ENCODE measurements at places on chromosomes 6 and 20.

- no peak for DNase-seq
Measured at GRCh38 chr6:42136508-42137193, 5.8 kb downstream of the C6orf132 start.

DNA sequence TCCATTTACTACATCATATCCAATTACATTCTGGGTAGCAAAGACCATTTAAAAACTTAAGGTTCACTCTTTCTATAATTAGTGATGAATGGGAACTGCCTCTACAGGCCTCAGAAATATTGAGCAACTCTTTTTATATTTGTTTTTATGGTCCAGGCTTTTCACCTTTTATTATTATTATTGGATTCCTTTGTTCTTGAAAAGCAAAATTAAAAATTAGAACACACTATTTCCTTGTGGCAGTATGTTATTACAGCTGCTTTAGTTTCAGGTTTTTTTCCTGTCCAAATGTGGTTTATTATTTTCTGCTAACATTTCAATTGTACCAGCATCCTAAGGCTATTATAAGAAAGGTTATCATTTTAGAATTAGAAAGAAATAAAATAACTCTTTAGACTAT is 150.1 kb downstream of the FARS2 start:
- no peak for DNase-seq

DNA sequence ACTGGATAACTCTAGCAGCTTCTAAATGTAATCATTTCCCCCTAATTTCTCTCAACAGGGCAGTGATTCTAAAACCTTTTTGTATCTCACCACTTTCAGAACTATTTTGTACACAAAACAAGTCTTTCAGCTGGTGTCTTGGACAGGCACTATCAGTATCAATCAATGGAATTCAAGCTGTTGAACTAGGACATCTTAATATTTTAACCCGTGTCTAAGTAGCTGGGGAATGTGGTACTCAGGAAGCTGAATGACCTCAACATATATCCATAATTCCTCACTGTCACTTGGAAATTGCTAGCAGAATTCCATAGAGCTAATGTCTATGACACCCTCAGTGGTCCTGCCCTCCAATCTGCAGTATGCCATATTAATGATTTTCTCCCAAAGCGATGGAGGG is 24.5 kb downstream of the ADAT2 start:
- DNase-seq: no peak

GRCh38 chr6:1053586-1053985 is 258.3 kb upstream of the FOXQ1 start:
- no peak for DNase-seq

GRCh38 chr6:14207448-14207847 is 89.9 kb downstream of the CD83 start:
- no peak for DNase-seq

- no peak for DNase-seq
Measured at GRCh38 chr6:6008089-6008647, 1.4 kb upstream of the NRN1 start.

GRCh38 chr6:37792457-37793033 is 27.0 kb upstream of the ZFAND3 start:
- no peak for DNase-seq

GRCh38 chr6:163732479-163732878 is 318.0 kb downstream of the QKI start:
- DNase-seq: no peak

DNA sequence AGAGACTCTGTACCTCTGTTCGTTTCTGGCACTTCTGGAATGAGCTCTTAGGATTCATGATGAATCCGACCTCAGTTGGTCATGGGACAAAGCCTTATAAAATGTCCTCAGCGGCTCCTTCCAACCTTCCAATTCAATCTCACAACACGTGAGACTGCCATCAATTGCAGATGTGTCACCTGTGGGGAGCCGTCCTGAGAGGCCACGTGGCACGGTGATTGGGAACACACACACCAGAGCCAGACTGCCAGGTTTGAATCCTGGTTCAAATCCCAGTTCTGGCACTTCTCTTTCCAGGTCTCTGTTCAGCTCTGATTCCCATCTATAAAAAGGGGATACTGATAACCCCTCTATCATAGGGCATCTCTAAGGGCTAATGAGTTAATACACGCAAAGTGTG is 124.5 kb downstream of the ANKRD60 start:
- no peak for DNase-seq

GRCh38 chr20:58129721-58130151 is 98.7 kb downstream of the ANKRD60 start:
- no peak for DNase-seq

DNA sequence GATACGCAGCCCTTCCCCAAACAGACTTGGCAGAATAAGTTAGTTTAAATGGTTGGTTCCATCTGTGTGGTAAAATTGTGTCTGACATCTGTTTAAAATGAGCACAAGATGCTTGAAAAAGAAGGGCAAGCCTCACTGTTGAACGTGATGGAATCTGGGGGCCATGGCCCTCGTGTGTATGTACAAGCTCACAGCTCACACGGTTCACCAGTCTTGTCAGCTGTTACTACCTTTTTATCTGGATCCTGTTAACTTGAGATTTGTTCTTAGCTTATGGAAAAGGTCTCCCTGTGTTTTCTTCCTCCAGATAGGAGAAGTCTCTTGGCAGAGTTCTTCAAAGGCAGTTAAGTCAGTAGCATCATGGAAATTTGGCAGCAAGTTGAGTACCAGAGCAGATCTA is 270.6 kb downstream of the KHDC1L start:
- no peak for DNase-seq

GRCh38 chr20:7411075-7411474 is 529.2 kb downstream of the HAO1 start:
- DNase-seq: no peak

DNA sequence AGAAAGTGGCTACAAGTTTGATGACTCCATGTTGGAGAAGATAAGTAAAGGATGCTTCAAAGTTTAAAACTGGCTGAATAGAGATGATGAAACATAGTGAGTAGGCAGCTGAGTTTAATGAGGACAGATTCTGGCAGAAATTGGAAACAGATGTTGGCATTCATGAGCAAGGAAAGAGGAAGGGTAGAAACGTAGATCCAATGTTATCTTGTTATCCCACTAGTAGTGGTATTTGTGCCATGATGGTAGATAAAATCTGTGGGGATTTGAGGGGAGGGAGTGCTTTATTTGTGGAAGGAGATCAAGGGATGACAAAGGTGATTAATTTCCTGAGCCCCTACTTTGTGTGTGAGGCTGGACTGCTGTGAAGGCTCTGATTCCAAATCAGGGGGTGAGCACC is 69.5 kb downstream of the MRAP2 start:
- DNase-seq: no peak

GRCh38 chr6:151514000-151514730 is 20.3 kb downstream of the CCDC170 start:
- DNase-seq: no peak

- no peak for DNase-seq
Measured at GRCh38 chr20:35636095-35636494, 20.5 kb downstream of the SPAG4 start.

DNA sequence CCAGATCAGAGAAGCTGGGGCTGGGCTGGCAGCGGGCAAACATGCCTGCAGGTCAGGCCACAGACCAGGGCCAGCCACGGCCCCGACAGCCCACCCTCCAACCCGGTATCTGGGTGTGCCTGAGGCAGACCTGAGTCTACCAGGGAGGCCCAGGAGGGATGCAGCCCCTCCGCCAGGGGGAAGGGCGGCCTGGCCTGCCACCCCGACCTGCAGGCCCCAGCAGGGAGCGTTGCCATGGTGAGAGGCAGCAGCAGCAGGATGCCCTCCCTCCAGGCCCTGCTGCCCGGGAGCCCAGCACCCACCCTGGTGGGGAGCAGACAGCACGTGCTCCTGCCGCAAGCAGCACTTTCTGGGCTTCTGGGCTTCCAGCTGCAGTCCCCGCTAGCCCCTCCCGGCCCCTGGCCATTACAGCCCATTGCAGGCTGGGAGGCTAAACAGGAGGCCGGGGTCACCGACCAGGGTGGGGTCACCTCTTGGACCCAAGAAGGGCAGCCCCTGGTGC is 3.8 kb upstream of the EEF1A2 start:
- DNase-seq: no peak

- no peak for DNase-seq
Measured at GRCh38 chr20:35502352-35502751, 27.1 kb downstream of the C20orf173 start.

- no peak for DNase-seq
Measured at GRCh38 chr6:105603788-105604586, 201.1 kb upstream of the PREP start.

DNA sequence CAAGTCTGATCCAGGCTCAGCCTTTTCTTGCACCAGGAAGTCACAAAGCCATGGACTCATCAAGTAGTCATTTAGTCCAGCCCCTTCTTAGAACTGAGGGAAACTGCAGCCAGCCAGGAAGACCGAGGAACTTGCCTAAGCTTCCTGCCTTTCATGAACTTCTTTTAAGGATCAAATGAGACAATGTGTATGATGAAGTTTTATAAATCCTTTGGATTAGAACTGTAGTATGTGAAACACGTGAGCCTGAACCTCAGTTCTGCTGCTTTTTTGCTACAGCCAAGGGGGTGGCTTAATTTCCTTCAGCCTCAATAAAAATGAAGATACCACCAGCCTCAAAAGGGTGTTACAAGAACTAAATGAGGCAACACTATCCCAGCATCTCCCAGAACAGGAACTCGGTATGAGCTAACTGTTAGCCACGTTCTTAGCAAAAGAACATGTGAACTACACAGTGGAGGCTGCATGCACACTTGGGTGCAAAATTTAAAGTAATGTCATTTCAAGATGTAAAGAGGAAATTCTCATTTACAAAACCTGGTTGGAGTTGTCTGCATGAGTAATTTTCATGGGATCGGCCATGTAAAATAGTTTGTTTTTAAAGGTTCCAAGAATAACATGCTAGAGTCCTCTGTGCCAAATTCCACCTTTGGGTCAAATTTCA is 76.0 kb upstream of the TBC1D7 start:
- no peak for DNase-seq

- DNase-seq: no peak
Measured at GRCh38 chr6:63672582-63673129, 37.1 kb downstream of the PHF3 start.

- no peak for DNase-seq
Measured at GRCh38 chr6:137875058-137875520, 8.0 kb downstream of the TNFAIP3 start.

DNA sequence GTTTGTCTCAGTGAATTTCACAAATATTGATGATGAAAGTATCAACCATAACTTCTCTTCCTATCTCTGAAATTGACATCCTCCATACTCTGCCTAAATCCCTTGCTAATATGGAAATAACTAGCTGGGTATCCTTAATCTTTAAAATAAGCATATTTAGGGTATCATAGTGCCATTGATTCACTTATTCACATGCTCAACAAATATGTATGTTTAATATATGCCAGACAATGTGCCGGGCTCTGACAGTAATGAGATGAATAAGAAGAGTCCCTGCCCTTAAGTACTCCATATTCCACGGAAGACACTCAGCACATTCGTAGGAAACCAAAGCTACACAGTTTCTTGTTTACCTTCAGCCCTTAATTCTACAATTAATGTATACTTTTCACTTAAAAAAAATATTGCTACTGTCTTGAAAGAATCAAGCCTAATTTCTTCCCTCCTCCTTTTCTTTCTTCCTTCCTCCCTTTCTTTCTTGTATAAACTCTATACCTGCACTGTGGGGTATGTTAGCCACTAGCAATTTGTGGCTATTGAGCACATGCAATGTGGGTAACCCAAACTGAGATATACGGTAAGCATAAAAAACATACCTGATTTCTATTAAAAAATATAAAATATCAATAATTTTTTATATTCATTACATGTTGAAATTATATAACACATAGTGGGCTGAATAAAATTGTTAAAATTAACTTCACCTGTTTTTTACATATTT is 42.8 kb upstream of the STXBP5 start:
- DNase-seq: no peak

DNA sequence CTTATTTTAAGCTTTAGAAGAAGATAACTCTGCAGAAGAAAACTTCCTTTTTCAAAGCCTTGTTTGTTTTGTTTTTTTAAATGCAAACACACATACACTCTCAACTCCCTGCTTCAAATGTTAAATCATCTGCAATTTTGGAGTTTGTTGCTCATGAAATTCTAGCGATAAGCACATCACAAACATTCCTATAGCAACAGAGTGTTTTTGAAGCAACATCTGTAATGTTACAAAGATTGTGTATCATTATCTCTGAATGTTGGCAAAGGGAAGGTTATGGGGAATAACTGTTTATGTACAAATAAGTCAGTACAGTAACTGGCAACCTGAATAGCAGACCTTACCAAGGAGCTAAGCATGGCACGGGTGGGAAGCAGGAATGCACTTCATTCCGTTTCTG is 84.8 kb upstream of the MRPS10 start:
- DNase-seq: no peak

DNA sequence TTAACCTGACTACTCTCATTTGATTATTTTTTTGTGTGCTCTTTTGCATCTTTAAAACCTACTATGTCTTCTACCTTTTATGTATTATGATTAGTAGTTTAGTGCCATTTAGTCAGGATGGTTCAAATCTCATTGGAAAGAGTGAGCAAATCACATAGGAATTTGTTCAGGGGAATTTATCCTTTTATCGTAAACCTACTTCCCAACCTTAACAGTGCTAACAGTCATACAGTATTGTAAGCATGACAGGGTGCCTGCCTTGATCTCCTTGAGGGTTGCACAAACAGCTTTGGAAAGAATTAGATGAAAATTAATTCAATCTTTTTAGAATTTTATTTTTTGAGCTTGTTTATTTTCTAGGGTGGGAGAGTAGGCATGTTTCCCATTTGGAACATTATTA is 18.3 kb downstream of the RNF8 start:
- no peak for DNase-seq

DNA sequence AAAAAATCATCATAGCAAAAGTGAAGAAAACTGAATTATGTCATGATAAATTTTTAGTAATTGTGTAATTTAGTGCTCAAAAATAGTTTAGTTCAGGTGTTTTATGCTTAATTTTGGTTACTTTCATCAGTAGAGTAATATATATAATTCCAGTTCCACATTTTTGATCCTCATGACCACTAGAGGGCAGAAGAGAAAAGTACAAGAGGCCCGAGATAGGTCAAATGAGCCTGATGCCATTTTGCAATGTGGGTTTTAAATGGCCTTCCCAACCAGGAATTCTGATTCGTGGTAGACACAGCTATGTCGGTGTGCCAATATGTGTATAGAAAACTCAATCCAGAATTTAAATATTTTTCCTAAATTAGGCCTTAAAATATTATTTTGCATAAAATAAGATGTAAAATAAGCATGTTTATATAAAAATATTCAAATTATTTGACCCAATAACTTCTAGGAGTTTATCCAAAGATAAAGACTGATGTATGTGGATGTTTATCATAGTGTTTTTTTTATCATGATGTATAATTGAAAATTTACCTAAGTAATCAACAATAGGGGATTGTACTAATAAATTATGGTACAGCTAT is 159.7 kb upstream of the RPS6KA2 start:
- peak; percentile 46 for DNase-seq

All from NCI-H526 treated with DMSO at 0.1 percent for 48 hours (cell line).